ENCODE measurements at places on chromosomes 11 and 22.
A peak's percentile ranks its signal among the peaks of the same experiment; 100 is the strongest.

DNA sequence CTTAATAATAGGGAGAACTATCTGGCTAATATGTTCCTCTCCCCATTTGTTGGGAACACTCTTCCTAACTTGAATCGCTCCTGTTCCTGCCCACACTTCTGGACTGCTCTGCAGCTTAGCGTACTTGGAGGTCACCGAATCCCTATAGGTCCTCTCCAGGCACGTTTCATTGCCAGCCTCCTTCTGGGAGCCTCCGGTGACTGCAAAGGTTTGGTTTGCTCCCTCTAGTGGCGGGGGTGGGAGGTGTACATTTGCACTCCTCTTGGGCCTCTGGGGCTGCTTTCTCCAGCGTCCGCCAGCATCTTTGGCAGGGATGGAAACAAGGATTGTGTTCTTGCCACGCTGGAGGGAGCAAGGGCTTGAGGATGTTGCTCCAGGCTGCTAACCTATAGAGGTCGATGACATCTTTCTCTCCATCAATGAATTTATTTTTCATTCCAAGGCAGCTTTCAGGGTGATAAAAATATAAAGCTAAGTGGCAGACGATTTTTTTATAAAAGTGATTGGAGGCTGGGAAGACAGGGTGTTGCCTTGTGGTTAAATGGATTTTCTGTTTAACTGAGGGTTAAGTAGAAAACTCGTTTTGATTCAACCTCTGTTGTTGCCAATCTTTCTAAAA, 48.7 kb downstream of the TSPAN18 start:
- peak; percentile 57 for DNase-seq

GRCh38 chr11:104830080-104830479, 68.2 kb downstream of the CASP12 start:
- no peak for DNase-seq

GRCh38 chr11:38272376-38272775, 1674.3 kb upstream of the RAG2 start:
- no peak for DNase-seq

DNA sequence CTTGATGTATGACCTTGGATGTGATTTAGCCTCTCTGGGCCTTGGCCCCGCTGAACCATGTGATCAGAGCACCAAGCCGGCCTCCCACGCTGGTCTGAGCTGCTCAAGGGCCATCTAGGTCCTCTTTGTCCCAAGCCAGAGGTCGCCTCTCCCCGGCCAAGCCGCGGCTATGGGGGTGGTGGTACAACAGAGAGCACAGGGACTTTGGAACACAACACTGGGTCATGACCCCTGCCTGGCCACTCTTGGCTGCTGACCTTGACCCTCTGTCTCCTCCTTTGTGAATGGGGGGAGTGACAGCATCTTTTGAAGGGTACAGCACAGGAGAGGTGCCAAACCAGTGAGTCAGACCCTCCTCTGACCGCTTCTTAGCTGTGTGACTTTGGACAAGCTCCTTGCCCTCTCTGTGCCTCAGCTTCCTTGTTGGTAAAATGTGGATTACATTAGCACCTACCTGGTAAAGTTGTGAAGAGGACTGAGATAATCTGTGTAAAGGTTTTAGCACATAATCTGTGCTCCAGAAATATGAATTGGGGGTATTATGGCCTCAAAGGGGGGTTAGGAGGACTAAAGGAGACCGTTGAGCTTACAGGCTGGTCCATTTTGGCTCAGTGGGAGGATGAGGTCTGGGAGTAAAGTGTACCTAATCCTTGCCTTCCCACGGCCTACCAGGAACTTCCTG, 4.7 kb downstream of the SCYL1 start:
- DNase-seq, result no peak

- no peak for DNase-seq
Observed at GRCh38 chr11:12983336-12983735, 25.8 kb upstream of the RASSF10 start.

DNA sequence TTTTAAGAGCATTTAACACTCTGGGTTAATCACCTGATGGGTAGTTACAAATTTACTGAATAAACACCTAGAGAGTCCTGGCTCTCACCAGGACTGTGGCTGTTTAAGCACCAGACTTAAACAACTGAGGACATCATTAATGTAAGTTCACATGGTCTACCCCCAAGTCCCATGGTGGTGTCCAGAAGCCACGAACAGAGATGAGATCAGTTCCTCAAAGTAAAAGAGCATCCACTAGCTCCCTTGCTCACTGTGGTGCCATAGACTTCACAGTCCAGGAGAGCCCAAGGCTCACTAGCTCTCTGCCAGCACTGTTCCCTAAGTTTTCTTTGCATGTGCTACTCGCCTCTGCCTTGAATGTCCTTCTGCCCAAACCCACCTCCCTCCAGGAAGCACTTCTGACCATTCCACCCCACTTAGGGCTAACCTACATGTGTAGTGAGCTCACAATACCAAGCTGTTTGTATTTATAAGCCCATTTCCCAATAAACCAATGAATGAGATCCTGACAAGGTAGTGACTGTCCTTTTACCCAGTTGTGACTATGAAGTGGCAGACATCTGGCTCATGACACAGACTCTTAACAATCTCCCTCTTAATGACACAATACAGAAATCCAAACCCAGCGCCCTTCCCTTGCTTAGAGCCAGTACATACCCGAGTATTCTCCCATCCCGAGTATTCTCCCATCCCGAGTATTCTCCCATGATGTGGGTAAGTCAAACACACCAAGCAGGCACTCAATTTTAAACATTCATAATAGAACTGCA, 15.7 kb downstream of the NAP1L4 start:
- no peak for DNase-seq

DNA sequence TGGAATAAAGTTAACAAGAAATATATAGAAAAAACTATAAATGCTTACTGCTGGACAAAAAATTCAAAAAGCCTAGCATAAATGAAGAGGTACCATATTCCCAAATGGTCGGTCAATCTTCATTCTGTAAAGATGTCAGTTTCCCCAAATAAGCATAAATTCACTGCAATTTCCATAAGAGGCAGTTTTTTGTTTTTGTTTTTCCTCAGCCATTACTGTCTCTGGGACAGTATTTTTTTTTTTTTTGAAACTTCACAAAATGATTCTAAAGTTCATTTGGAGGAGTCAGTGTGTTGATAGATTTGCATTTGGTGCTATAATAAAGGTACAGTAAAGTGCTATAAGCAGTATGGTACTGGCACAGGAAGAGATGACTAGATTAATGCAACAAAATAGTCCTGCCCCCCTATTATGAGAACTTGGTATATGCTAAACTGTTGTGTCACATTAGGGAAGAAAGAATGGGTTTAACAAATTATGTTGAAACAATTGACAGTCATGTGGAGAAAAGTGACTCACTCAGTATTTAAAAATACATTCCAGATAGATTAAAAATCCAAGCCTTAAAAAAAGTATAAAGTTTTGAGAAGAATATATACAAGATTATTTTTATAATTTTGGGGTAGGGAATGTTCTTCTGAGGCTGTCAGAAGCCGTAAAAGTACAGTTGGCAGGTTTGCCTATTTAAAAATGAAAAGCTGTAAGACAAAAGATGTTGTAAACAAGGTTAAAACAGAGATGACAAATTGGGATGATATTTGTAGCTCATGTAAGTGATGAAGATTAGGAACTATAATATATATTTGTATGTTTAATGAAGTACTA, 2.6 kb upstream of the FTH1 start:
- DNase-seq, result no peak

DNA sequence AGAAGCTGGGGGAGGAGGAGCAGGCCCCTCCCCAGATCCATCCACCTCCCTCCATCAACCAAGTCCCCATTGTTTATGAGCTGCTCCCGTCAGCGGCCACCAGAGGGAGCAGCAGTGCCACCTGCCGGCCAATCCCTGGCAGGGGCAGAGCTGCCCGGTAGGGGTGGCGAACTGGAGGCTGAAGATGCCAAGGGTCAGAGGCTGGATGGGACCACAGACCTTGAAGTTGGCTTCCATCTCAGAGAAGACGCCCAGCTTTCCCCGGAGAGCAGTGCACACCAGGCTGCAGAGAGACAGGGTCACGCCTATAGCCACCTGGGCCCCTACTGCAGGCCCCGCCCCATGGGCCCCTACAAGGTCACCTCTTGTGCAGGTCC, 3.6 kb downstream of the FIBP start:
- peak; percentile 77 for DNase-seq

DNA sequence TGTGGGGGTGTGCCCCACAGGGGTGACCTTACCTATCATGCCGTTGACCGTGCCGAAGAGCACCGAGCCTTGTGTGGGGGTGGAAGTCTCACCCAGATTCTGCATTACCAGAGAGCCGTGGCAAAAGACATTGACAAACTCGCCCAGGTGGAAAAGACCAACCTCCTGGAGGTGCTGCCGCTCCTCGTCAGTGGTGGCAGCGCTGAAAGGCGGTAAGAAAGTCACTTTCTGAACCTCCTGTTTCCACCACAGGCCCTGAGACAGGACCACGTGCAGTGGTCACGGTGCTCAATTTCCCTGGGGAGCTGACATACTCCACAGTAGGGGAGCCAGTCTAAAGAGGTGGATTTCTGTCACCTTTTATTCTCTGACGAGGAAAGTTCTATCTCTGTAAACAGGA, 7.4 kb upstream of the VWCE start:
- DNase-seq, result no peak

DNA sequence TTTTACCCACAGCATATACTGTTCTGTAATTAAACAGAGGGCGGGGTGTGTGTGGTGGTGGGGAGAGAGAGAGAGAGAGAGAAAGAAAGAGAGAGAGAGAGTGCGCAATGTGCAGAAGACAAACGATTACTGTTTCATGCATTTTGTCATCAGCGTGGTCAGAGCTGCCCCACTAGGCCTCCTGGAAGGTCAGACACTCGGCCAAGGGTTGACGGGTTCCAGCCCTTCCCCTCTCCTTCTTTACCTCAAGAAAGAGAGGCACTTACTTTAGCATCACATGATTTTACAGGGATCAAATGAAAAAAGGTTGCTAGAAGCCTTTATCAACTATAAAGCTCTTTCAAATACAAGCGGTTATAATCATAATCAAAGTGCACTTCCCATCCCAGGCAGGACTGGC, 269.2 kb upstream of the SORL1-AS1 start:
- no peak for DNase-seq

DNA sequence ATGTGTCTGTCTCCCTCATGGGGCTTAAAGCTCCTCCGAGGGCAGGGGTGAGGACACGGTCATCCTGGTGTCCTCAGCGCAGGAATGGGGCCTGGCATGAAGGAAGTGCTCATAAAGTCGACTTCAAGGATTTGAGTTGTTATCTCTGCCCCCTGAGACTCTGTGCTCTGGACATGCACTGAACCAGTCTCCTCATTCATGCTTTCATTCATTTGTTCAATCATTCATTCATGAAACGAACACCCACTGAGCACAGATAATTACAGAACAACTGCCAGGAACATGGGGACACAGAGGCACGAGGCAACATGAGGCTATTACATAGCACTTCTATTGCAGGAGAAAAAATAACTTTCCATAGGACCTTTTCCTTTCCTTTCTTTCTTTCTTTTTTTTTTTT, 16.5 kb downstream of the TMPRSS6 start:
- DNase-seq, result no peak

- no peak for DNase-seq
Observed at GRCh38 chr11:10808235-10808552, 532 bp downstream of the EIF4G2 start.

- DNase-seq, result no peak
Observed at GRCh38 chr11:74956397-74957015, 7.4 kb downstream of the SPCS2 start.

- DNase-seq, result no peak
Observed at GRCh38 chr22:28230671-28231070, 311.6 kb upstream of the PITPNB start.

DNA sequence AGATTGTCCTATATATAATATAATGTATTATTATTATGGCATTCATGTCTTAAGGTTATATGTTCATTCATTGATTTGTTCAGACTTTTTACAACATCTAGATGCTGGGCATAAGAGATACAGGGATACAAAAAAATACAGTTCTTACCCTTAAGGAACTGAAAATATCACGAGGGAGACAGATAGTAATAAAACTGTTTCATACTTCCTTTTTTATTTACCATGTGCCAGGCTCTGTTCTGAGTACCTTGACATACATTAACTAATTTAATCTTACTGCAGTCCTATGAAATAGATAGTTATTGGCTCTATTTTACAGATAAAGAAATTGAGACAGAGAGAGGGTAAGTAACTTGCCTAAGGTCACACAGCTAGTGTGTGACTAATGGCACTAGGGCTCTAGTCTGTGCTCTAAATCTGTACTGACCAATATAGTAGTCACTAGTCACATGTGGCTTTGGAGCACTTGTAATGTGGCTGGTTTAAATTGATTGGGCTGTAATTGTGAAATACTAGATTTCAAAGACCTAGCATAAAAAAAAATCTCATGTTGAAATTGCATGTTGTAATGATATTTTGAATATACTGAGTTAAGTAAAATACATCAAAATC, 21.3 kb downstream of the TRIM44 start:
- no peak for DNase-seq

DNA sequence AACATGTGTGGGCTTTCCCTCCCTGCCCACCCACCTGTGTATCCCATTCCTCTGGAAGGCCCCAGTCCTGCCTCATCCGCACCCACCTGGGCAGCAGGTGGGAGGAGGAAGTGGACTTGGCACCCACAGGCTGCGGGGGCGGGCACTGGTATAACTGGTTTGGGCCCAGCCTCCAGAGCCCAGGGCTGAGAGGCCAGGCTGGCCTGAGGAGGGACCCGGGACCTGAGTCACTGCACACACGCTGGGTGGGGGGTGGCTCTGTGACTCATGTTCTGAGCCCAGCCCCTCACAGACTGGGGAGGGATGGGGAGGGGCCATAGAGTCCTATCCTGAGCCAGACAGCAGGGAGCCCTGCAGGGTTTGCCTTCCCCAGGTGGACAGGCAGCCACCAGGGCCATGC, 16.7 kb downstream of the PHLDA2 start:
- DNase-seq, result no peak

DNA sequence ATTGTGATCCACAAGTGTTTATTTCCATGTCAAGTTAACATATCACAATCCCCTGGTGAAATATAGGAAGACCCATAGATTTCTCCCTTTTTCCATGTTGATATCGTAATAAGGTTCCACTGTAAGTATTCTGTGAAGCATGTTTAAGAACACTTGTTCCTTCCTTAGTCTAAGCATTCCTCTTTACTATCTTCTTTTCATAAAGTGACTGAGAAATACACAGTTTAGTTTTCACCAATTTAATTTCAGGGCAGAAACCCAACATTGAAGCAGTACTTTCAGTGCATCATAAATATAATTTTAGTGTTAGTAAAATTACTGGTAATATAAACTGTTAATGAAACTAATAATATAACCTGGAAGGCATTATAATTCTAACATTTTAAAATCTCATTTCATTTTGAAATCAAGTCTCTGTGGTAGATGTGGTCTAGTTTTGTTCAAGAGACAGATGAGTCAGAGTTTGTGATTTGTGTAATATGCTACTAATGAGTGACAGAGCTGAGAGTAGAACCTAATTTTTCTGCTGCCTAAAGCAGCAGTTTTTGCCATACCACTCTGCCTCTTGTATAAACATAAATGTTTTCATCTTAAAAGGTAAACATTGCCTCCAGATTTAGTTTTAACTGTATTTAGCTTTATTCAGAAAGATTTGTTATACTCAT, 79.4 kb downstream of the ATM start:
- no peak for DNase-seq

GRCh38 chr22:45526281-45526680, 23.6 kb downstream of the FBLN1 start:
- DNase-seq, result no peak

- DNase-seq, result no peak
Observed at GRCh38 chr11:10017911-10018310, 276.1 kb downstream of the SBF2 start.

- DNase-seq, result no peak
Observed at GRCh38 chr22:26182723-26183122, 13.5 kb downstream of the SEZ6L start.
